ENCODE measurements at places on chromosomes 2 and 18. TPM values are rescaled to one million over a fixed set of nuclear protein-coding genes. Genes with fewer than 3 reads are reported as not detected.

CD226 gene
- total RNA-seq, result 19.4 TPM

DNA sequence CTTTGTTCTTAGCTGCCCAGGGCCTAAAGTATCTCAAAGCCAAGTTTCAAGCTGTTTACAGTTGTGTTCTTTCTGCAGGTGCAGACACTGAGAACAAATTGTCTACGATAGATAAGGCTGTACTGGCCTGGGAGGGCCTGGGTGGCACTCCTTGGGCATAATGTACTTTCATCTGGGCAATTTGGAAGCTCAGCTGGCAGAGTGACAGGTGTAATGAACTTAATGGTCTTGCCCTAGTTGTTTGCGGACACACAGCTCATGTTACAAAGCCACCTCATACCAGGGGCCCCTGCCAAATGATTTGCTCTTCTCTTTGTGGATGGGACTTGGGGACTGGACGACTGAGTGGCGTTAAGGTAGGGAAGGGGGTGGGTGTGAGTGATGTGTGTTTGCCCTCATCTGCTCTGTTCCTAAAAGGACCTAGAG lies 4.3 kb downstream of the LDLRAD4 start:
- no peak for DNase-seq

PLCD4 gene
- total RNA-seq, result 0.19 TPM

MYCN gene
- total RNA-seq, result not detected

DNA sequence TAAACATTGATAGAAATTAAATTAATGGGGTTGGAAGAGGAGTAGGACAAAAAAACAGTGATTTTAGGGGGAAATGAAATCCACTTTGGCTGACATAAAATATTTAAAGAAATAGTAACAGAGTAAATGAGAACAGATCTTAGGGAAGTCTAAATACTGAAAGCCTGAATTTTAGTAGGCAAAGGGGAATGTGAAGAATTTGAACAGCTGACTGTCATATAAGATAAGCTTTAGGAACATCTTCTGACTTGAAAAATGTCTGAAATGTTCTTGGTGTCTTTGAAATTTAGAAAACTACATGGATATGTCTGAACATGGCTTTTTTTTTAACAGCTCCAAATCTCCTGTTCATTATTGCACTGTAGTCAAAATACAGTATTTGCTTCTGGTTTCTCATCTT lies 150.3 kb downstream of the CALCRL start:
- DNase-seq, result no peak

STARD7 gene
- 84.7 TPM for total RNA-seq

- peak; percentile 37 for DNase-seq
Observed at GRCh38 chr2:111898703-111899514, 502 bp downstream of the MERTK start.

- DNase-seq, result no peak
Observed at GRCh38 chr2:240302041-240302440, 133.4 kb upstream of the GPC1 start.

MYO5B gene
- 0.12 TPM for total RNA-seq

LHCGR gene
- not detected for total RNA-seq

- no peak for DNase-seq
Observed at GRCh38 chr2:191188550-191189093, 37.8 kb upstream of the STAT4 start.

DNA sequence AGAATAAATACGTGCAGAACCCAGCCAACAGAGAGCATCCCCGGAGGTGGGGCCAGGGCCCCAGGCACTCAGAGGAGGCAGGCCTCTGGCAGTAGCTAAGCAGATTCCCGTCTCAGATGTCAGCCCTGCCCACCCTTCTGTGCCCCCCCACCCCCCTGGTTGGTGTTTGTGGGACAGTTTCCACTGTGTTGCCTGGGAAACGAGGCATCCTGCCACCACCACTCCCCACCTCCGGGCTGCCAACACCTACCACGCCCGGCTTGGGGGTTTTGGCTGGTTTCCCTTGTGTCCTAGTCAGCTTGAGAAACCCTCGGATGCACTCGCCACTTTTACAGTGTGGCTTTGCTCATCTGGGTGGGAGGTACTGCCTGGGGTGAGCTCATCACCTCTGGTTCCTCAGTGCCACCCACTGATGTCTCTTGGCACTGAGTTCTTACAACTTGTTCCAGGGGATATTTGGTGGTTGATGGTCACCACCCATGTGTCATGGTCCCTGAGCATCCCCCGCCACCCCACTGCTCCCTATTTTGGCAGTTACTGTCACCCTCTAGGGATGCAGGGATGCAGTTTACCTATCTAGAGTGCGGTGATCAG lies 72.4 kb upstream of the YWHAQ start:
- DNase-seq, result peak; percentile 87

- no peak for DNase-seq
Observed at GRCh38 chr2:113114224-113114945, 13.0 kb upstream of the IL1RN start.

DNA sequence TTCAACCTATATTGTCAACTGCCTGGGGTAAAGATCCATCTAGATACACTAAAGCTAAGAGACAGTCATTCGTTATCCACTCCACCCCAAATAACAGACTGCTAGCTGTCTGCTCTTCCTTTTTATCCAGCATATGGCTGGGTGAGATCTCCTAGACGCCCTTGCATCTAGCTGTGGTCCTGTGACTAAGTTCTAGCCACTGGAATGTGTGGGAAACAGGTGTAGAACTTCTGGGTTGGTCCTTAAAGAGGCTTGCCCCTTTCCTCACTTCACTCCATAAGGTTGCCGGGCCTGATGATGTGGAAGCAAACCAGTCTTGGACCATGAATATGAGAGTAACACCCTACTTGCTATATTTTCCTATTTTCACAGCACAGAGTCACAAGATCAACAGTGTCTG lies 3.2 kb downstream of the COA5 start:
- no peak for DNase-seq

OR6B2 gene
- not detected for total RNA-seq

MC2R gene
- not detected for total RNA-seq

- no peak for DNase-seq
Observed at GRCh38 chr2:29108225-29108624, 7.0 kb upstream of the CLIP4 start.

KIAA2012 gene
- not detected for total RNA-seq

GRCh38 chr2:202035941-202036372 lies 2.3 kb downstream of the FZD7 start:
- DNase-seq, result no peak

GRCh38 chr18:5951515-5952091 lies 56.3 kb upstream of the TMEM200C start:
- DNase-seq, result no peak

- peak; percentile 44 for DNase-seq
Observed at GRCh38 chr2:172200495-172201085, 97.9 kb upstream of the DLX2 start.

DNA sequence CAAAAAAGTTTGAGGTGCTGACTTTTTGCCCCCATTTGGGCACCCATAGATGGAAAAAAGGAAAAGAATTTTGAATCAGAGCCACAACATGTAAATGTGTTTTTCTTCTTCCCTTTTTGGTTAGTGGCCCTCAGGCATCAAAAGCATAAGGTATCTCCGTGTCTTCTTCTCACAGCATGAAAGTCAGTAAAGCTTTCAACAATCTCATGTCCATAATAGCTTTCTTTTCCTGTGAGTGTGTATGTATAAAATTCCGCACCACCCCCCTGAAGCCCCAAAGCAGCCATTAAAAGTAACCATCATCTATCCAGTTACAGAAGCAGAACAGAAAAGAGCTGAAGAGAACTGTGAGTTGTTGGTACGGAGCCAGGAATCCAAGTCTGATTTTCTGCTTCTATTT lies 1539.7 kb upstream of the ACVR2A start:
- DNase-seq, result no peak

DNA sequence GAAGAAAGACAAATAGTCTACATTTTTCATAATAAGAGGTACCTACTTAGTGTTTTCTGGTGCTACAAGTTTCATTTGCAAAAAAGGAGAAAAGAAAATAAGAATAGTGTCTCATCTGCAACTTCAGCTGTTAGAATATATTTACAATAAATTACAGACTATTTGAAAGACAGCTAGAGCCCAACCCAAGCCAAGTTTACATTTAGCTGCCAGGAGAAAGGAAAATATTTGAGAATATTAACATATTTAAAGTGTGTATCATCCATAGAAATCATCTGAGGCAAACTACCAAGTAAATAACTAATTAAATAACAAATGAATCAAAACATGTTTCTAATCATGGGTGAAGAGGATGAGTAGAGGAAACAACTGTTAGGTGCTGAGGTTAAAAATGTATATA lies 209.2 kb upstream of the ZSWIM2 start:
- no peak for DNase-seq

ONECUT2 gene
- total RNA-seq, result not detected

- no peak for DNase-seq
Observed at GRCh38 chr2:200379481-200380090, 73.1 kb downstream of the SPATS2L start.

ARHGEF33 gene
- not detected for total RNA-seq

DCC gene
- total RNA-seq, result not detected

PXDN gene
- total RNA-seq, result 0.05 TPM

DNA sequence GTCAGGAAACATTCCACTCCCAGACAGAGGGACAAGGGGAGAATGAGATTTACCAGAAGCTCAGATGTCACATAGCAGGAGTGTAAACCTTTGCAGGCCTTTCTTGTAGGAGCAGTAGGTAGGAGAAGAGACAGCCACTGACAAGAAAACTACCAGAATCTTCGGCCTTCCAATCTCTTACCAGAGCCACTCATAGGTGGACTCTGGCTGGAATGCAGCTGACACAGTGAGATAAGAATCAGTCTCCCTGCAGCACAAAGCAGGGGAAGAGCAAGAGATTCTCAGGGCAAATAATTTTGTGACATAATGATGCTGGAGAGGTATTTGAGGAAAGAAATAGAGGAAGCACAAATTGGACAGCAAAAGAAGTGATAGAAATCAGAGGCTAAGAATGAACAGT lies 1534.5 kb downstream of the DPP10 start:
- no peak for DNase-seq

RFX8 gene
- 0.60 TPM for total RNA-seq

DLX1 gene
- total RNA-seq, result not detected

SERPINB13 gene
- not detected for total RNA-seq

DNA sequence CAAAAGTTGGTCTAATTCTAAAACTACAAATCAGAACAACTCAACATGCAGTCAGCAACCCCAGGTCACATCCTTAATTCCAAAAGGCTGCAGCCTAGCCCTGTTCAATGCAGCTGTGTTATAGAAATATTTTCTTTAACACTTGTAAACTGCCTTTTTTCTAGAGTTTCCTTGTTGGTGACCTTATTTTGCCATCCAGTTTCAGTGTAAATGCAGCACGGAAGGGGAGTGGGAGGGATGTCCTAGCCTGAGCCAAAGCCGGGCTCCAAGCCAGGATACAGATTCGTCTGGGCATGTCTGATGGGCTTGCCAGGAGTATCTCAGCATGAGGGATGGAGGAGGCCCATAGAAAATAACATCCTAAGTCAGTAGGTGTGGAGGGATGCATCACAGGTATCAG lies 17.7 kb upstream of the SP3 start:
- DNase-seq, result no peak

GRCh38 chr2:16686641-16687040 lies 21.0 kb upstream of the CYRIA start:
- DNase-seq, result no peak

GRCh38 chr2:69685321-69686048 lies 41.9 kb upstream of the AAK1 start:
- DNase-seq, result peak; percentile 58

DNA sequence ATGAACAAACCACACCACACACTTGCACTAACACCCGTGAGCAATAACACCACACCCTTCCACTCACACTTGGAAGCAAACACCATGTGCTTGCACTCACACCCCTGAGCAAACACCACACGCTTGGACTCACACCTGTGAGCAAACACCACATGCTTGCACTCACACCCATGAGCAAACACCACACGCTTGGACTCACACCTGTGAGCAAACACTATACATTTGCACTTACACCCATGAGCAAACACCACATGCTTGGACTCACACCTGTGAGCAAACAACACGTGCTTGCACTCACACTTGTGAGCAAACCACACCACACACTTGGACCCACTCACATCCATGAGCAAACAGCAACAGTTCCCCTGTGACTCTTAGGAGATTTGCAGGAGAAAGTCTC lies 24.4 kb downstream of the SNTG2 start:
- no peak for DNase-seq

DNA sequence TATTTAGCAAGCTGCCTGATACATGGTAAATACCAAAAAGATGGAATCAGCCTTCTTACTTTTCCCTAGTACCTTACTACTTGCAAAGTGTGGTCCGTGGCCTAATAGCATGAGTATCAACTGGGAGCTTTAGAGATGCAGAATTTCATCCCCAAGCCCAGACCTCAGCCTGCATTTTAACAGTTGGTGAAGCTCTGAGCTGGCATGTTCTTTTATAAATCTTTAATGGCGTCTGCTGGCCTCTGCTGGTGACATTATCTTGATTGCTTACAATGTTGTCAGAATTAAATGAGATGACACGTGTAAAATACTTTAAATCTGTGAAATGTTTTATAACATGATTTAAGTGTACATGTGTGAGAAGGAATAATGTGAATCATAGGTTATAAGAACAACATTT lies 115.1 kb upstream of the NOSTRIN start:
- DNase-seq, result peak; percentile 53

DNA sequence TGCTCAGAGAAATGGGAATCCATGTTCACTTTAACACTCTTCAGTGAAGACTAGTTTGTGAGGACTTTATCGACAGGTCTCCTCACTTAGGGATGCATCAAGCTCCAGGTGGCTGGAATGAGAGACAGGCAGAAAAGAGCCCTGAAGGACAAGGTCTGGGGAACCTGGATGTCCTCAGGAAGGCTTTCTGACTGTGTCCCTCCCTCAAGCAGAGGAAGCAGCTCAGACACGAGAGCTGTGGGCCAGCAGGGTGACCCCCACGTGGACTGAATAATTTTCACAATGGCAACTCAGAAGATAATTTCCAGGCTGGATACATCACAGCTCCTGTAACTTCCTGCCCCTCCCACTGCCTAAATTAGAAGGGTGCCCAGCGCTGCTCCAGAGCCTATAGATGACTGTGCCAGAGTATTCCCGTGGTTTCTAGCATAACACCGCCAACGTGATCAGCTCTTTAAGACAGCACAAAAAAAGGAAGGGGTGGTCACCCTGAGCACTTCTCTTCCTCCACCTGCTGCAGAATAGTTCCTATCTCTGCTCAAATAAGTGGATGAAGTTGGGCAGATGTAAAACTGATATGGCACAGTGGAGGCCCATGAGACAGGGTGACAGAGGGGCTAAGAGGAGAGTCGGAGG lies 25.7 kb upstream of the NCK2 start:
- DNase-seq, result no peak

RAD51AP2 gene
- not detected for total RNA-seq

DNA sequence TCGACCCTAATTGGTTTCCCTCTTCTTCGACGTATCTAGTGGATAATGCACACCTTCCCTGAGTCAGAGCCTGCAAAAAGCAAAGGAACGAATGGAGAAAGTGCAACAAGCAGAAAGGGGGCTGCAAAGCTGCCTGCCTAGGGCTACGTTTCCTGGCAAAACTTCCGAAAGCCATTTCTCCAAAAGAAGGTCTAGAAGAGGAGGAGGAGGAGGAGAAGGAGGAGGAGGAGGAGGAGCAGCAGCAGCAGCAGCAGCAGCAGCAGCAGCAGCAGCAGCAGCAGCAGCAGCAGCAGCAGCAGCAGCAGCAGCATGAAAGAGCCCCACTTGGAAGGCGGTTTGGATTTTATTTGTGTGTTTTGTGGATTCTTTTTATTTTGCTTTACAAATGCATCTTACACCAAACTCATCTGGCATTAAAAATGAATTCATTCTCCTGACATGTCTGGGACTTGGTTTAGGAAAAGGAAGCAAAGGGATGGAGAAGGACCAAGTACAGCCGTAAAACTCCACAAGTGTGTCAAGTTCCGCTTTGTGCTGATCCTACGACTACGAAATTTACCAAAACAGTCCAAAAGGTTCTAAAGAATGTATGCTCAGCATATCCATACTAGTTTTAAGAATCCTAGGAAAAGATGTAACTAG lies 2.0 kb downstream of the TCF4 start:
- no peak for DNase-seq

CNRIP1 gene
- not detected for total RNA-seq
